ENCODE measurements at places on chromosomes 7 and 10. TPM values are rescaled to one million over a fixed set of nuclear protein-coding genes. Genes with fewer than 3 reads are reported as not detected.
A peak's percentile ranks its signal among the peaks of the same experiment; 100 is the strongest.

- DNase-seq, result no peak
Observed at GRCh38 chr10:35462491-35462934, 126.2 kb downstream of the CCNY start.

- no peak for DNase-seq
Observed at GRCh38 chr7:98133181-98133580, 26.5 kb downstream of the LMTK2 start.

- DNase-seq, result no peak
Observed at GRCh38 chr10:80589726-80590373, 52.1 kb downstream of the SH2D4B start.

- DNase-seq, result no peak
Observed at GRCh38 chr7:50679218-50680007, 103.3 kb downstream of the GRB10 start.

DNA sequence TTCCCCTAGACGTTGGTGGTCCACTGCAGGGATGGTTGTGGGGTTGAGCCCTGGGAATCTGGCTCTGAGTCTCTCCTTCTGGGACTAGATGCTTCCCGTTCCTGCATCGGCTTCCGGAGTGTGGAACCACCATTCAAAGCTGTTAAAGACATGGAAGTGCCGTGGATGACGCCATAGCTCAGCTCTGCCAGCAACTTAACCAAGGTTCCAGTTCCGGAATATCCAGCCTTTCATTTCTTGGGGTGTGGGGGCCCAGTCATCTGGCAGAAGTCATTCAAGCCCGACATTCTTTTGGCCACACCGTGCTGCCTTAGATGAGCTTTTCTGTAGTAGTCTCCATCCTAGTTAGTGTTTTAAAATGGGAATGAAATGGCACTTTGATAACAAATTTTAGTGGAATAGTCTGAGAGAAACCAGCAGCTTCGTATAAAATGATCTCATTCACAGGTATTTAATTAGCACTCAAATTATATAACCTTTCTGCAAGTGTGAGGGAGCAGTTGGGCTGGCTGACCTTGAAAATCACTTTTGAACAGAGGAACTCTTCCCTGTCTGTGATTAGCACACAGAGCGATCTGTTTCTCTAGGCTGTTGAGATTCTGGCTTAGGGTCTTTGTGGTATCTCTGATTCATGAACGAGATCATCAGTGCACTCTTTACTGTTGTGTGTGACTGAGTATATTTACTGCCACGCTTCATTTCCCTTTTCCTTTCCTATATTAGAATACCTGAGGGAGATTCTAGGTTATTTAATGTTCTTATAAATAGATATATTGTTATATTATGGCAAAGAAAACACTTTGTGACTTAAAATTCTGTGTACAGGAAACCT, 19.9 kb downstream of the LMTK2 start:
- no peak for DNase-seq

GRCh38 chr10:101535949-101536348, 52.1 kb downstream of the POLL start:
- peak; percentile 25 for DNase-seq

- DNase-seq, result no peak
Observed at GRCh38 chr10:69269761-69270160, 8.5 kb upstream of the HK1 start.

DNA sequence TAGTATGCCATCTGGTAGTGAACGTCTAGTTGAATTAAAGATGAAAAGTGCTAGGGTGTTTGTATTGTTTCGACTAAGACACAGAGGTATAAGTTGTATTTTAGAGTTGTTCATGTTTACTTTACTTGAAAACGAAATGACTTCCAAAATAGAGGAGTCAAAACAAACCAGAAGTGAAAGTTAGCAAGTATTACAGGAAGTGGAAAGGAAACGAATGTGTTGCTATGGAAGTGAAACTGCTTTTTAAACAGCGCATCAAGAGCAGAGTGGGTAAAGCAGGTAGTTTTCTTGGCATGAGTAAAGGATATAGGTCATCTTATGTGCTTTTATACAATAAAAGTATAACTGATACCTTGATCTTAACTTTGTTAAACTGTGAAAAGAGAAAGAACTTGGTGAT, 20.0 kb upstream of the GALNTL5 start:
- no peak for DNase-seq

GRCh38 chr7:16404636-16405035, 16.7 kb downstream of the CRPPA start:
- DNase-seq, result no peak

- no peak for DNase-seq
Observed at GRCh38 chr7:33421429-33421828, 292.1 kb downstream of the BBS9 start.

- no peak for DNase-seq
Observed at GRCh38 chr7:1662101-1662500, 8.0 kb upstream of the ELFN1 start.

GRCh38 chr10:74145133-74145532, 5.5 kb downstream of the AP3M1 start:
- DNase-seq, result peak; percentile 76

GRCh38 chr7:30166155-30166840, 31.5 kb downstream of the MTURN start:
- no peak for DNase-seq

Gene CHN2
- 7.0 TPM for total RNA-seq

DNA sequence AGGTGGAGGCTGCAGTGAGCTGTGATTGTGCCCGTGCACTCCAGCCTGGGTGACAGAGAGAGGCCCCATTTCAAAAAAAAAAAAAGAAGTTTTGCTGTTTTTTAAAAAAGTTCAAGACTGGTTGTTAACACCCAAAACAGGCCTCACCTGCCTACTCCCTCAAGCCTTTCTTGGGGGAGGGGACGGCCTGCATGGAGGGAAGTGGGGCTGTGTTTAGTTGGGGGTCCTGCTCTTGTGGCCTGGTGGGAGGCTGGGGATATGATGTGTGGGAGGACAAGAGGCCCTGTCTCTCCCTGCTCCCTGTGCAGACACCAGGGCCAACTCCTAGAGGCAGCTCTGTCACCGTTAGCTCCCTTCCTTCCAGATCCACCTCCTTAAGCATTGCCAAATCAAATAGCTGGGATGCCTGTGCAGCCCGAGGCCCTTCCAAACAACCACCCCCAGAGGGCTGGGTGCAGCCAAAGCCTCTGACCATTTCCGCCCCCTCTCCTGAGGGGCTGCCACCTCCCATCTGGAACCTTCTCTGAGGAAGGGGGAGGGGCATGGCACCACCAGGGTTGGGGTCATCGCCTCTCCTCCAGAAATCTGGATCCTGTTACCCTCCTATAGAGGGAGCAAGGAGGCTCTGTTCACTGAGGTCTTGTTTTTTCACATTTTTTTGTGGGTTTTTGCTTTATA, 32.9 kb upstream of the ANKRD2 start:
- no peak for DNase-seq

DNA sequence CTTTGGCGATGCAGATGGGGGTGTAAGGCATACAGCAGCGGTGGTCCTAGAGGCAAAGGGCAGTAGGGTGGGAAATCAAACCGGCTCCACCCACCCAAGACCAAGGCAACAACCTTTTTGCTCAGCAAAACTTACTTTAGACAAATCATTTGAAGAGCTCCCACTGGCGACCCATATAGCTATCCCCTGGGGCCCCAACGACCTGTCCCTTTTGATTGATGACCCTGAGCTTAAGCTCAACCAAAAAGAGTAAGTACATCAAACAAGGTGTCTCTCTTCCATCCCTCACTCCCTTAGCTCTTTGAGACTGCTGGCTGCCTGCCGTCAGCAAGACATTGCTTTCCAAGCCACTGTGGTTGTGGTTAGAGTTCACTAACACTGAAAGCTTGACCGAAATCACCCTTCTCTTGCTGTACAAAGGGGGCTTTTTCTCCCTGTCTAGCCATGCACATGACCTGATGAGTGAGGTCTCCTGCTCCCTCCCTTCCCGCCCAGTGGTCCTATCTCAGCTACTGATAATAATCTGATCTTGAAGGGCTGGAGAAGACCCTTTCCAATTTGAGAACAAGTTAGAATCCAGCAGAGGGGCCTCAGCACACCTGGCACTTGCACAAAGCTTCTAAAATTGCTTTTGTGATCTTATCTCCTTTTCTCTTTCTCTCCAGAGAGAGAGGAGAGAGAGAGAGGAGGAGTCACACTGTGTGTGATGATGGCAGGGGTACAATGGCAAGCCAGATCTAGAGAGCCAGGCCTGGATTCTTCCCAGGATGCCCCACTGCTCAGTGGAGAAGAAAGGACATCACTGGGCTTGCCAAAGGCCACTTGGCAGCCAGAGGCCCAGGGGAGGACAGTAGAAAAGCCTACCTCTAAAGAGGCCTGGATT, 42.2 kb downstream of the XPNPEP1 start:
- no peak for DNase-seq

DNA sequence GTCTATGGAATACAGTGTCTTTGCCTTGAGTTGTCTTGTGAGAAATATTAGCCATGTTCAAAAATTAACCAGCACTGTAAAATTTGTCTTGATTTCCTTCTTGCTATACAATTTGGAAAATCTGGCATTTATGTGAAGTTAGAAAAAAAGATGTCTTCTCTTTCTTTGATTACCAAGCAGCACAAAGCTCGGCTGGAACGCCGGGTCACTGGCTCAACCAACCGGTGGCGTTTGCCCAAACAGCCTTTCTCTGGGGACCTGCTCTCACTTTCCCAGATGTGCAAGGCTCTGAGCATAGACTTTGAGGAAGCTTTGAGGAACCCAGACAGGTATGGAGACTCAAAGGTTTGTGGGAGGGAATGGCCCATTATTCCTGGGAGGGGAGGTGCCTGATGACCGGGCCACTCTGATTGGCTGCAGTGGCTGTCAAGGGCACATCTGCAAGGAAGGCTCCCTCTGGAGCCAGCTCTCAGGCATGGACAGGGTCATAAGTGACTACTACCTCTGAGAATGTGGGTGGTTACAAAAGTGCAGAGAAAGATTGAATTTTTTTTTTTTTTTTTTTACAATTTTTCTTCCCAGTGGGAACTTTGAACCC, 5.6 kb downstream of the BTBD16 start:
- no peak for DNase-seq

Gene GPR85
- total RNA-seq, result 0.24 TPM

GRCh38 chr10:5071411-5072198, 22.6 kb upstream of the AKR1C3 start:
- no peak for DNase-seq

Gene NPY
- not detected for total RNA-seq

- DNase-seq, result no peak
Observed at GRCh38 chr7:132275416-132276233, 300.6 kb downstream of the PLXNA4 start.

DNA sequence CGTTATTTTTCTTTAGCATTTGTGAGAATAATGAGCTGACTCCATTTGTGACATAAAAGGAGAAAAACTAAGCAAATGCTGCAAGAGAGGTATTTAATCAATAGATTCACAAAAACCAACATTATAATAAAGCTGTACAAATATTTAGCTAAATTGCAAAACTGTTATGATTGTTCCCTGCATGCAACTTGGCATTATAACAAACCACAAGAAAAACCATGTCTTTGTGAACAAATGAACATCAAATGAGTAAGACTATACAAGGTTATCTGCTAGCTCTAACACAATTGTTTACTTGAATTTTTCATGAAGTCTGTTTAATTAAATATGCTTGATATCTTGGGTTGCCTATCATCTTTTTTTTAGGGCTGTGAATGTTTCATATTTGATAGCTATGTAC, 50.8 kb upstream of the PPP1R9A start:
- DNase-seq, result no peak

DNA sequence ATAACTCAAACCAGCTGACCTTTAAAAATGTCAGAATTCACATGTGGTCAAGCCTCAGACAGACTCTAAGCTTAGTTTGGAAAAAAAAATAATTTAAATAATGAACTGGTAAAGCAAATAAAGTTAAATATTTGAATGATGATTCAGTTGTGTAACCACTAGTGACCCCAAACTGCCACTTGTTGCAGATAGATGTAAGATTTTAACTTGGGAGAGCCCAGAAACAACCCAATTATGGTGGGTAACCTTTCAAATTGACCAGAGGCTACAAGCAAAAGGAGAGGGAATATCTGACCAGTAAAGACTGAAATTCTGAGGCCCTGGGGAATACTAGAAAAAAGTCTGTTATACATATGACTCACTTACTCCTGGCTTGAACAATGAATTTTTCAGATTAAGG, 268.1 kb downstream of the HPSE2 start:
- no peak for DNase-seq

DNA sequence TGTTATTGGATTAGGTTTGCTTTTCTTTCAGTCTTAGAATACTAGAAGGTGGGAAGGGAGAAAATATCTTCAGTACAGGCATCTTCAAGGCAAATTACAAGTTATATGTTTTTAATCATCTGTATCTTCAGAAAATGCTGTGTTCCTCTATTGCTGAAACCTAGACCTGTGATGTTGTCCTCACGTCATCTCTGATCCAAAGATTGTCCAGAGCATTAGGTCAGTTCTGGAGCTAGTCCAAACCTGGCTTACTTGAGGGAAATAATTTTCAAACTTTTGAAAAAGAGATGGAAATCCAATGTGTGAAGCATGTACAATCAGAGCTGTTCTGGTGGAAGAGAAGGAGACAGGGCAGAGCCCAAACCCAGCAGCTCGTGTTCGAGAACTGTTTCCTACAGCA, 217.3 kb downstream of the ZEB1 start:
- DNase-seq, result no peak

DNA sequence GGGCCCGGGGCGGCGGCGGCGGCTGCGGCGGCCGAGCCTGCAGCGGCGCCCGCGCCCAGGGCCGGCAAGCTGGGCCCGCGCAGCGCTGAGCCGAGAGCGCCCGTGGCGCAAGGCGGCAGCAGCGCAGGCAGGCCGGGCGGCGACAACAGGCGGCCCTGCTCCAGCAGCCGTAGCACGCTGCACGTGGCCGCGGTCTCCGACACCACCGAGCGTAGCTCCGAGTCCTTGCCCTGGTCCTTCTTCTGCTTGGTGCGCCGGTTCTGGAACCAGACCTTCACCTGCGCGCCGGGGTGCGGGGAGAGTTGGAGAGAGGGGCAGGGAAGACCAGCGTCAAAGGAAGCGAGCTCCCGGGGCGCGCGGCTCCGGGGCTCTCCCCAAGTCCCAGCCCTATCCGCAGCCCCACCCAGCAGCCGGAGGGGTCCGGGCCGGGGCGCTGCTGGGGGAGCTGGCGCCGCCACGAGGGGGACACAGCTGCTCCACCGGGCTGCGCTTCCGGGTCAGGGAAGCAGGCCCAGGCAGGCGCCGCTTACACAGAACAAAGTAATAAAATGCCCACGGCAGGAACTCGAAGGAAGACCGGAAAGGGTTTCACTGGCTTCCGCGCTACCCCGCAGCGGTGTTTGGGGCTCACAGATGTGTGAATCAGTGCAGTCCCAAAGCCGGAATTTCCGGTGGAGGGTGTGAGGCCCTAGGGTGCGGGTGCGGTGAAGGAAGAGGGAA, 3.6 kb downstream of the VAX1 start:
- DNase-seq, result no peak

DNA sequence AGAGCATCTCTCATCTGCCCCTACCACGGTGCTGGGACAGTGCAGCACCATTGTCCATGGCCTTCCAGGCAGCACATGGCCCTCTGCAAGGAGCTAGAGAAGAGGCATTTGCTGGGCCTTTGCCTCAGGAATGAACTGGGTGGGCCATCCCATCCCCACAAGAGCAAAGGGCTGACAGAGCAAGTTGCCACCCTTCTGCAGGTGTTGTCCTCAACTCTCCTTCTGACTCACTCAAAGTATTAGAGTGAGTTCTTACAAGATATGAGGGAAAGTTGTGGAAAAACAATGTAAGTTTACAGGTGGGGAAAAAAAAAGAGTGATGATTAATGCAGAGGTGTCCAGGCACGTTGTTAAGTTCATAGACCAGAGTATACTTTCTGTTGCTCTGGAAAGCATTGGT, 261.2 kb downstream of the SKIDA1 start:
- DNase-seq, result no peak

GRCh38 chr10:75547391-75548298, 116.2 kb downstream of the LRMDA start:
- DNase-seq, result no peak

Gene TMEM176B
- total RNA-seq, result not detected

Gene DNTT
- total RNA-seq, result not detected

- no peak for DNase-seq
Observed at GRCh38 chr10:44863344-44864047, 47.6 kb upstream of the TMEM72 start.
